Osteocyte (in vitro differentiated cells): ENCODE measurements at places on chromosomes 12 and 14.

GRCh38 chr14:105496831-105497591, 6.0 kb downstream of the TEDC1 start:
- DNase-seq: peak; percentile 83

DNA sequence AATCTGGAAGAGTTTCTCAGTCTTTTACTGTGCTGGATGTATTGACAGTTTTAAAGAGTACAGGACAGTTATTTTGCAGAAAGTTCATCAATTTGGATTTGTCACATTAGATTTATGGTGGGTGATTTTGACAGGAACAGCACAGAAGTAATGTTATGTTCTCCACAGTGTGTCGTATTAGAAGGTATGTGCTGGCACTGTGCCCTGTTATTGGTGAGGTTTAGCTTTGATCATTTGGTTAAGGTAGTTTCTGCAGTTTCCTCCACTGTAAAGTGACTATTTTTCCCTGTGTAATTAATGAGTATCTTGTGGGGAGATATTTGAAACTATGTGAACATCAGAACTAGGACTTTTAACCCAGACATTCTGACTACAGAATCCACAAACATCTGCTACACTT, 308.5 kb upstream of the TBX3 start:
- no peak for DNase-seq

DNA sequence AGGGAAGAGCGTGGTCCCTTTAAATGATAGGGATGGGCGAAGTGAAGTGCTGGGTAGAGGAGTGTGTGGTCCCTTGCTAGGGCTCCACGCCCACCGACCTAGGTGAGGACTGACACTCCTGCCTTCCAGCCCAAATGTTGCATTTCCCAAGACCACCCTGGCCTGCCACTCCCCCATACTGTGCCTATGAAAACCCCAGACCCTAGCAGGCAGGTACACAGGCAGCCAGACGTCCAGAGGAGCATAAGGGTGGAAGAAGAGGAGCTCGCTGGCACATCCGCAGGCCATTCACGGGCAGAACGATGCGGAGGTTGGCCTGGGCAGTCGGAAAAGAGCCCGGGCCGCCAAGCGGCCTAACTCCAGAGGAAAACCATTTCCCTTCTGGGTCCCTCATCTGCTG, 817 bp upstream of the IPO8 start:
- DNase-seq: no peak

GRCh38 chr12:40647651-40648050, 44.6 kb upstream of the CNTN1 start:
- DNase-seq: no peak

GRCh38 chr12:72832024-72832423, 559.9 kb downstream of the TRHDE start:
- no peak for DNase-seq

- no peak for DNase-seq
Observed at GRCh38 chr14:29900609-29901350, 26.9 kb downstream of the PRKD1 start.
